ENCODE measurements at places on chromosomes 1 and 21.

- DNase-seq: peak; percentile 2
Measured at GRCh38 chr1:61254634-61255357, 172.4 kb downstream of the NFIA start.

- no peak for DNase-seq
Measured at GRCh38 chr1:22531251-22531650, 32.0 kb upstream of the EPHA8 start.

DNA sequence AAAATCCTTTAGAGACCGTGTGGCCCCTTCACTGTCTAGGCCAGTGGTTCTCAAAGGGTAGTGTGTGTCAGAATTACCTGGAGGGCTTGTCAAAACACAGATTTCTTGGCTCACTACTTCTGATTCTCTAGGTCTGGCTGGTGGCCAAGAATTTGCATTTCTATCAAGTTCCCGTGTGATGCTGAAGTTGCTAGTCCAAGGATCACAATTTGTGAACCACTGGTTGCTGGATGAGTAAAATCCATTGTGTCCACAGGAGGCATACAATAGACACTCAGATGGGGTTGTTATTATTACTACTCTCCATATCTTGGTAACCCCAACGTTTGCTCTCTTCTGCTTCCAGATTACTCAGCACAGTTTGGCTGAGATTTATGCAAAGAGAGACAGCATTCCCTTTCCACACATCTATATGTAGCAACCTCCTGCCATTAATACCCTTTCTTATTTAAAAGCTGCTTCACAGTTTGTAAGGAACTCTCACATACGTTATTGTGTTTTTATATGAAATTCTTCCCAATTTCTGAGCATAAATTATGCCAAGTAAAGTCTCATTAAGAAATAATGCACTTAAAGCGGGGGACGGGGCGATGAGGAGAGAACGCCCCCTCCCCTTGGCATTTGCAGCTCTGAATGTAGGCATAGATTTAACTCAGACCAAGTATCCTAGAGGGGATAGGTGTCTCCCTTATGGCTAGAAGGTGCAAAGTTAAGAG is 720 bp upstream of the TMCC2 start:
- DNase-seq: no peak

DNA sequence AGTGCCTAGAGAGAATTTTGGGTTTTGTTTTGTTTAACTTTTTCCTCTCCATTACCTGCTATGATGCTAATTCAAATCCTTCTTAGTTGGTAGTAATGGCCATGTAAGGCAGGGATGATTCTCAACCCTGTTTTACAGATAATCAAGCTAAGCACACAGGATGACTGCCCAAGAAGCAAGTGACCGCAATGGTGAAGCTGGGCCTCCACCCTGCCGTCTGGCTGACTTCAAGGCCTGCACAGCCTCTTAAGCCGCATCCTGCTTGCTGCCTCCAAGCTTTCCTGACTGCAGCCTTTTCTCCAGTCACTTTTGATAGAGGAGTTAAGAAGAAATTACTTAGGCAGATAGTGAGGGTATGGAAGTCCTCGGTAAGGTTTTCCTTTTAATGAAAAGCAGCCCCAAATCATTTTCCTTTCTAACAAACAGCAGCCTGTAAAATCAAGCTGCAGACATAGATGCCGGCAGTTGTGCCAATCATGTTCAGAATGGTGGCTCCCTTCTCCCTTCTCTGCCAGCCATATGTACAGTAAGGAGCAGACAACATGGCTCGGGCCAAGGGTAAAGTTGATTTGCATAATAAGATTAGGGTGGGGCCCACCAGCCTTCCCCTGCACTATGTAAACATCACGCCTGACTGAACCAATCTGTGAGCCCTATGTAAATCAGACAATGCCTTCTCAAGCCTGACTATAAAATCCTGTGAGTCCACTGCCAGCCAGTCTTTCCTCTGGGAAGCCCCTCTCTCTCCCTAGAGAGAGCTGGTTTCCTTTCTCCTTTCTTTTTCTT is 8.8 kb upstream of the CTBS start:
- DNase-seq: no peak

DNA sequence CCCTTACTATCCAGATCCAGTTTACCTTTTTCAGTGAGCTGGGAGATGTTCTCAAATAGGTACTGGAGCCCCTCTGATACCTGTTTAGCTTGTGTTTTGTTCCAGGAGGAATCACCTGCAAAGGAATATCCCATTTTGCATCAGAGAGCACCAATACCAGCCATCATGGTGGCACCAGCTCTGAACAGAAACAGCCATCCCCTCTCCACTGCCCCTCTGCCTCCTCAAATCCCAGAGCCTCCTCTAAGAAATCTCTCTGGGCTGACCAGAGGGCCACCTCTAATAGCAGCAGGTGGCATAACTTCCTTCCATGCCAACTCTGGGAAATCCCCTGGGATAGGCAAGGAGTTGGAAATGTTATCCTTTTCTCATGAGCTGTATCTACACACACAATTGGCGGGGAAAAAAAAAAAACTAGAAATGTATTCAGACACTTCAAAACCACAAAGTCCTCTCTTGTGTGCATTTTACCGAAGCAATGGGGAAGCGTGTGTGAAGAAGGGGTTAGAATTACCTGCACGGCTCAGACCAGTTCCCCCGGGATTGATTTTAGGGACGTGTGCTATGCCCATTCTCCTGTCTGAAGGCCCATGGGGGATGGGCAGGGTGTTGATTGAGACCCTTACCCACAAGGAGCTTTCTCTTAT is 2.4 kb downstream of the PGLYRP4 start:
- no peak for DNase-seq

GRCh38 chr1:23590058-23590783 is 30.9 kb upstream of the ID3 start:
- DNase-seq: no peak

DNA sequence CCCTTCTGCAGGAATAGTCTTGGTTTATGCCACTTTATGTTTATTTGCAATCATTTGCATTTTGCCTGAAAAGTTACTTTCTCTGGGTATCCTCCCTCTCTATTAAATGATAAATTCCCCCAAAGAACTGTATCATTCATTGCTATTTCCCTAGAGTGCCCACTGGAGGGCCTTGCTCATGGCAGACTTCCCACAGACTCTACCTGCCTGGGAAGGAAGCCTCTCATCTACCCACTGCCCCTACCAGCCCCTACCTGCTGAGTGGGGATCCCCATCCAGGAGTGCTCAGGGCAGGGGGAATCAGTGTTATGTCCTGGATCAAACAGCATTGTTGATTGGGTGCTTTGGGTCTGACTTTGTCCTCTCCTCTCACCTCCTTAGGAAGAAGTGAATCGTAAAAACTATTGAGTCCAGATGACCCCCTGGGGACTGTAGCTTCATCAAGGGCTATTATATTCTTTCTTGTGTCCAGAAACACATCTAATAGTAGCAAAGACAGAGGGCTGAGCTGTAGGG is 6.8 kb upstream of the LRRN2 start:
- DNase-seq: no peak

GRCh38 chr1:85581802-85582686 is 1.5 kb downstream of the CCN1 start:
- DNase-seq: no peak

- peak; percentile 77 for DNase-seq
Measured at GRCh38 chr21:38733972-38734546, 71.7 kb upstream of the ETS2 start.

DNA sequence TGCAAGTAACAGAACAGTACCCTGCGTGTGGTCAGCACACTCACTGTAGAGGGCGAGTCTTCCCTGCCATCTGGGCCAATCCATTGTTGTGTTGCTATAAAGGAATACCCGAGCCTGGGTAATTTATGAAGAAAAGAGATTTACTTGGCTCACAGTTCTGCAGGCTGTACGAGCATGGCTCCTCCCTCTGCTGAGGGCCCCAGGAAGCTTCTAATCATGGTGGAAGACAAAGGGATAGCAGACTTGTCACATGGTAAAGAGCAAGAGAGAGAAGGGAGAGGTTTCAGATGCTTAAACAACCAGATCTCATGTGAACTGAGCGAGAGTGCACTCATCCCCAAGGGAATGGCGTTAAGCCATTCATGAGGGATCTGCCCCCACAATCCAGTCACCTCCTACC is 126.2 kb downstream of the CNIH3 start:
- no peak for DNase-seq

DNA sequence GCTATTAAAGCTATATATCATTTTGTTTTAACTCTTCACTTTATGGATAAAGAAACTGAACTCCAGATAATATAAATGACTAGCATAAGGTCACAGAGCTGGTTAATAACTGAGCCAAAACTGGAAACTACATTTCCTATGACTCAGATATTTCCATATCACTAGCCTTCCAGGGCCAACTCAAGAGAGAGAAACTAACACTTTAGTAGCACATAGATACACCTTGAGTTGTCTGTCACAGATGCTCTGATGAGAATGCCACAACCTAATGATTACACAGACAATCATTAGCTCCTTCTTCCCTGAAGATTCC is 40.7 kb downstream of the NME7 start:
- no peak for DNase-seq

GRCh38 chr1:228837817-228838716 is 102.8 kb downstream of the RHOU start:
- peak; percentile 36 for DNase-seq

DNA sequence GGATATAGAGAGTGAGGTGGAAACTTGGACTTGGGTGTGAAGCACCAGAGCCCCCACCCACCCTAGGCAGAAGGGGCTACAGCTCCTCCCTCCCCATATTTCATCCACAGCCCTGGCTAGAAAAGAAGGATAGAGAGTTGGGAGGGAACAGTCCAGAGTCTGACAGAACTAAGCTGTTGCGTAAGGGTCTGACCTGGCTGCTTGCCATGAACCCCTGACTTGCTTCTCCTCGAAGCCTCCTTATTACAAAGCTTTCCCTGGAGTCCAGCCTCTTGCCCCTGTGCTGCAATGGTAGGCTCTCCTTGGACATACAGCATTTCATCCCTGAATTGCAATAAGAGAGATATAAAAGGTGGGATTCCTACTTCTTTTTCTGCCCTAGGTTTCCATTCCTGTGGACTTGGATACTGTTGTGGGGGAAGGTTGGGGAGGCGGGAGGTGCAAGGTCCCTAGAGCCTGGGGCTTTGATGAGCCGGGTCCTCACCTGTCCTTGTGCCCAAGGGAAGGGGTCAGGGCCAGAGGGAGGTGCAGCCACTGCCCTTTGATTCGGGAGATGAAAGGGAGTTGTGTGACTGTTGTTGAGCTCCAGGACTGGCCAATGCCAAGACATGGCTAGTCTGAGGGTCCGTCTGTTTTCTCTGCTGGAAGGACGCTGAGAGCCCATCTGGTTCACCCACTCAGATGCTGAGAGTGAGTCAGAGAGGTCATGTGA is 2.7 kb downstream of the RHBG start:
- DNase-seq: no peak

- no peak for DNase-seq
Measured at GRCh38 chr1:40986328-40986783, 6.9 kb downstream of the CTPS1 start.

DNA sequence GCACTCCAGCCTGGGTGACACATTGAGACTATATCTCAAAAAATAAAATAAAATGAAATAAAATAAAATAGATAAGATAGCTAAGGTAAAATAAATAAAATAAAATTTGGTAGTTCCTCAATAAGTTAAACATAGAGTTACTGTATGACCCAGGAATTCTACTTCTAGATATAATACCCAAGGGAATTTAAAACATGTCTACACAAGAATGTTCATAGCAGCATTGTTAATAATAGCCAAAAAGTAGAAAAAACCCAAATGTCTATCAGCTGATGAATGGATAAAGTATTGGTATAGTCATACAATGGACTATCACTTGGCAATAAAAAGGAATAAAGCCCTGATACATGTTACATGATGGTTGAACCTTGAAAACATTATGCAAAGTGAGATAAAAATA is 47.8 kb downstream of the CEP350 start:
- DNase-seq: no peak

- no peak for DNase-seq
Measured at GRCh38 chr21:46468108-46468774, 9.6 kb downstream of the DIP2A start.

DNA sequence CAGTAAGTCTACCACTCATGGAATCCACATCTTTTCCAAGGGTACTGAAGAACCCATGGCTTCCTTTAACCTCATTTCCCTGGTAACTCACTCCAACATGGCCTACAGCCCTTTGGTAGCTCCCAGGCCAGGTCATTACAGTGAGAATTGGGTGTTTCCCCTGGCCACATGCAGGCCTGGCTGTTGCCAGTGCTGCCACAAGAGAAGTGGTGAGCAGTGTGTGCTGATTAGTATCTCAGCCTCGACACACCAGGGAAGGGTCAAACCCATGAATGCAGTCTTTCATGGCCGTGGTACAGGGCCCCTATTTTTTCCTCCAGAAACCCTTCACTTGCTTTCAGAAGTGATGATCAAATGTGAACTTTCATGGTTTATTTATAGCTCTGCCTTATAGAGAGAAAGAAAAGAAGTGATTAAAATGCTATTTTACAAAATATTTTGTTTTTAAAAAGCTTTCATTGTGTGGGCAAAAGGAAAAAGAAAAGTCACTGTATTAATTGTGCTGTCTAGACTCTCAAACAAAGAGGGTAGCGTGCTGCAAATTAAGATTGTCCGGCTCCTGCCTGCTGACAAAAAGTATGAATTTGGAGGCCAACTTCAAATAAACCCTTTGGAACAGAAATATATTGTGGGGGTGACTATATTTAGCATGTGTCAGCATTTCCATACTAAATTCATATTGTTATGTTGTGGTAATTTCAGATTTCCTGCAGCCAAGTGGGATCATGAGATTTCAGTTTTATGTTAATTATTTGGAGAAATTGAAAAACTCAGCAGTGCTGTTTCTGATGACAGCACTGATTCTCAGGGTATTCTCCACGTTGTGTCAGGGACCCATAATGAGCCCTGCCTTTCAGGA is 62.0 kb upstream of the HOOK1 start:
- no peak for DNase-seq

GRCh38 chr1:214552174-214552608 is 789 bp upstream of the PTPN14 start:
- DNase-seq: peak; percentile 47
